Stimulated activated CD4-positive, alpha-beta T cell treated with anti-CD3 and anti-CD28 coated beads, Interleukin-2, amount 100 ng/mL, for 48 hours (primary cell): ENCODE measurements at places on chromosomes 13 and 19.

DNA sequence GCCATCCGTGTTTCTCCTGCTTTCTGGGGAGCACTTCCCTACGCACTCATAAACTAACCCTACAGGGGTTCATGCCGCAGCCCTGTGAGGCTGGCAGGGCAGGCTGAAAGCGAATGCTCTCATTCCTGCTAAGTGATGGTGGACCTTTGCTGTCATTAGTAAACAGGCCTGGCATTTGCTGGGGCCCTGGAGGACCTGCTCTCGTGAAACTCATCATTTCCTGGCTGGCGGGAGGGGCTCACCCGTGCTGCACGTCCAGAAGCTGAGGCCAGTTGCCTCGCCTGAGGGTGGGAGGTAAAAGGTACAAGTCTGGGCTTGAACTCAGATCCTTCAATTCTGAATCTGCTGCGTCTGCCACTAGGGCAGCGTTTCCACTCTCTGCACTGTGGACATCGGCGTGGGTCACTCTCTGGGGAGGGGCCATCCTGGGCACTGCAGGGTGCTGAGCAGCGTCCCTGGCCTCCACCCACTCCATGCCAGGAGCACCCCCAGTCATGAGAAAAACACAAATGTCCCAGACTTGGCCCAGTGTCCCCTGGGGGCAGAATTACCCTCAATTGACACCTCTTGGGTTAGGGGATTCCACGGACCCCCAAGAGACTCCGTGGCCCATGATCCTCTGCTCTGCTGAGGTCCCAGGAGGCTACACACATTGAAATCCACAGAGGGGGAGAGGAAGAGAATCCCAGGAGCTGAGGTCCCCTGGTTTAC, 7.0 kb downstream of the MOB3A start:
- DNase-seq = no peak

DNA sequence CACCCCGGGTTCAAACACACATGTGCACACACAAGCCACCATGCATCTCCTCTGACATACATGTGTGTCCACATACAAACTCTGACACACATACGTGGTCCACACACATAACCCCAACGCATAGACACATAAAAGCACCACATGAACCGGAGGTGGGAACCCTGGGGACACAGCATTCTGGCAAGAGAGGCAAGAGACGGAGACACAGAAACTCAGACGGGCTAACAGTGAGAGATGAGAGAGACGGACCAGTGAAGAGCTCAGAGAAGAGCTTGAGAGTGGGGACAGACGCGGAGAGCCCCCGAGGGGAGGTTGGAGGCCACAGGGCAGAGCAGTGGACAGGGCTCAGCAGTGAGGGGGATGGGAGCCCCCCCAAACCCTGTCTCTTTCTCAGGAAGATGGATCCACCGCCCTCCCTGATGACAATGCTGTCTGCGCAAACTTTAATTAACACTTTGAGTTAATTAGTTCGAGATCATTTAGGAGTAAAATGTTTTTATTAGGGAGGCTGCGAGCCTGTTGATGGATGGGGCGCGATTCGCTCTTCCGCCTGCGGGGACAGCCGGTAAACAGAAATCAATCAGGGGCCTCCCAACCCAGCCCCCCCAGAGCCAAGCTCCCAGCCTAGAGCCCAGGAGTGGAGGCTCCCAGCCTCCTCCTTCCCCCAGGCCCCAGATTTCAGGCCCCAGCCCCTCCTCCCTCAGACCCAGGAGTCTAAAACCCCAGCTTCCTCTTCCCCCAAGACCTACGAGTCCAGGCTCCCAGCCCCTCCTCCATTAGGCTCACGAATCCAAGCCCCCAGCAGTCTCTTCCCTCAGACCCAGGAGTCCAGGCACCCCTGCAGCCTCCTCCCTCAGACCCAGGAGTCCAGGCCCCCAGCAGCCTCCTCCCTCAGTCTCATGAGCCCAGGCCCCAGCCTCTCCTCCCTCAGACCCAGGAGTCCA, 9.5 kb upstream of the ERFL start:
- no peak for DNase-seq

GRCh38 chr19:4487572-4487971, 15.5 kb downstream of the HDGFL2 start:
- no peak for DNase-seq

- peak; percentile 51 for DNase-seq
These were observed 5.6 kb downstream of the APC2 start for GRCh38 chr19:1455336-1456120.

- peak; percentile 8 for DNase-seq
These were observed 322.8 kb upstream of the EDNRB start for GRCh38 chr13:78241278-78241919.

GRCh38 chr13:113765564-113765910, 6.5 kb downstream of the TMEM255B start:
- DNase-seq = no peak

DNA sequence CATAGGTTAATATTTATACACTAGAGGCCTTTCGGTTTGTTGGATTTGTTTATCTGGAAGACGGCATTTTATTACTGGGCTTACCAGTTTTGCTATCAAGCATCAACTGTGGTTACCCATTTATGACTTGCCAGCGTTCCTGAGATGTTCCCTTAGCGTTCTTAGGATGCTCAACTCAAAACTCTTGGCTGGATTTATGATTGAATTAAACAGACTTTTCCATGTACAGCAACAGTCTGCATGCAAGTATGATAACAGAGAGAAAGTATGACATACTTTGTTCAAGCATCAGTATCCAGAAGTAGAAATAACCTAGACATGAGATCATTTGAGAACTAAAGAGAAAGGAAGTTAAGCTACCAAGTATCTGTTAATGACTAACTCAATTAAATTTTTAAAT, 29.9 kb upstream of the RNF113B start:
- no peak for DNase-seq

GRCh38 chr13:84352946-84353345, 470.7 kb upstream of the SLITRK1 start:
- no peak for DNase-seq

DNA sequence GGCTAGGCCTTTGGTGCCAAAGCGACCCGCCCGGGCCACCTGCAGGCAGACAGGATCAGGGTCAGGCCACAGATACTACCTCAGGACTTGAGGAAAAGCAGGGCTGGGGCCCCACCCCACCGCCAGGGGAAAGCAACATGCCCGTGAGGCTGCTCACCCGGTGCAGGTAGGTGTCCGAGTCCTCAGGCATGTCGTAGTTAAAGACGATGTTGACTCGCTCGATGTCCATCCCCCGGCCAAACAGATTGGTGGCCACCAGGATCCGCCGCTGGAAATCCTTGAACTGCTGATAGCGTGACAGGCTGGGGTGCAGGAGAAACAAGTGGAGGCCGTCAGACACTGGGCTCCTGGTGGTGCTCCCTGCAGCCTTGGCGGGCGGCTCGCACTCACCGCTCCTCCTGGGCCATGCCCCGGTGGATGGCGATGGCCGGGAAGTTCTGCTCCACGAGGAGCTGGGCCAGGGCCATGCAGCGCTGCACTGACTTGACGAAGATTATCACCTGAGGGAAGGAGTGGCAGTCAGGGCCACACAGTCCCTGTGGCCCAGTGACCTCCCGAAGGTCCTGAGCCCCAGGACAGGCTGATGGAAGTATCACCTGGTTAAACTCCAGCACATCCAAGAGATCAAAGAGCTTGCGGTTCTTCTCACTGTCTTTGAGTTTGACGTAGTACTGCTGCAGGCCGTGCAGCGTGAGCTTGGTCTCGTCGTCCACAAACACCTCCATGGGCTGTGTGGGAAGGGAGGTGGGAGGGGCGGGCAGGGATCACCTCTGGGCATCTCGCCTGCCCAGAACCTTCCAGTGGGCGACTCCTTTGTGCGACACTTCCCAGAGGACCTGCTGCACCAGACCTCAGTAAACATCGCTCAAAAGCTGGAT, 9.8 kb downstream of the DDX39A start:
- no peak for DNase-seq
